Activated naive CD4-positive, alpha-beta T cell treated with anti-CD3 and anti-CD28 coated beads, Interleukin-2, amount 10 ng/mL, durations not matched to agents 7 days and 5 days (primary cell): ENCODE measurements at places on chromosomes 11 and 22.

DNA sequence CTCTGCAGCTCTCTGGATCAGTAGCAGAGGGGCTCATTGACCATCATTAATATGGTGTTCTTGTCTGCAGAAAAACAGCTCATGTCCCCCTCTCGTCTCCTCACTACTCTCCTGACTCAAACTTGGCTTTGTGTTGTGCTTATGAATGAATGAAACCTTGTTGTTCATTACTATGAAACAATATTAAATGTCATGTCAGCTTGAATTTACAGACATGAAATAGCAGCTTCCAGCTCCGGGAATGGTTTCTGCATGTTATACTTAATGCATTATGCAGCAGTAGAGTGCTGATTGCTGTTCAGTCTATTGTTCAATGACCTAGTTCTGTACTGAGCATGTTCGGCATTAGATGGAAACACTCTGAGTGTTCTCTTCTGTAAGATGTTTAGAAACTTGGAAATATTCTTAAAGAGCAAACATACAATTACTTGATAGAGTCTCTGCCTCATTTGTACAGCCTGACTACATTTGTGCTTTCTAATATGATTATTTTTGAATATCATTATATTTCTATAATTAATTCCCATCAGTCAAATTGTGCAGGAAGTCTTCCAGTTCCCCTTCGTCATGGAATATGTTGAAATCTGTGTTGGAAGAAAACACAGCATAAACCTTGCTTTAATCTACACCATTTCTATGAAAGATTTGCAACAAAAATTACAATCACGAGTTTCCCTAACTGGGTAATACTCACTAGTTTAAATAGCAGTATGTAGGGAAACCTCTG lies 340.4 kb downstream of the SOX6 start:
- no peaks in the 10 kb centered on the region for H3K36me3 ChIP-seq
- DNase-seq, result no peak
- no peak overlapping the region for H3K27ac ChIP-seq
- no peaks in the 10 kb centered on the region for H3K27me3 ChIP-seq

- H3K27ac ChIP-seq, result no peak overlapping the region
- H3K4me1 ChIP-seq, result peaks cover 20% of the 10 kb centered on the region
- H3K27me3 ChIP-seq, result no peaks in the 10 kb centered on the region
These were observed 11.0 kb upstream of the MOB2 start for GRCh38 chr11:1497600-1497999.

- H3K4me3 ChIP-seq, result no peak overlapping the region
- no peak overlapping the region for H3K27ac ChIP-seq
- DNase-seq, result no peak
- no peaks in the 10 kb centered on the region for H3K4me1 ChIP-seq
These were observed 517.4 kb downstream of the BUD13 start for GRCh38 chr11:116255321-116255953.

DNA sequence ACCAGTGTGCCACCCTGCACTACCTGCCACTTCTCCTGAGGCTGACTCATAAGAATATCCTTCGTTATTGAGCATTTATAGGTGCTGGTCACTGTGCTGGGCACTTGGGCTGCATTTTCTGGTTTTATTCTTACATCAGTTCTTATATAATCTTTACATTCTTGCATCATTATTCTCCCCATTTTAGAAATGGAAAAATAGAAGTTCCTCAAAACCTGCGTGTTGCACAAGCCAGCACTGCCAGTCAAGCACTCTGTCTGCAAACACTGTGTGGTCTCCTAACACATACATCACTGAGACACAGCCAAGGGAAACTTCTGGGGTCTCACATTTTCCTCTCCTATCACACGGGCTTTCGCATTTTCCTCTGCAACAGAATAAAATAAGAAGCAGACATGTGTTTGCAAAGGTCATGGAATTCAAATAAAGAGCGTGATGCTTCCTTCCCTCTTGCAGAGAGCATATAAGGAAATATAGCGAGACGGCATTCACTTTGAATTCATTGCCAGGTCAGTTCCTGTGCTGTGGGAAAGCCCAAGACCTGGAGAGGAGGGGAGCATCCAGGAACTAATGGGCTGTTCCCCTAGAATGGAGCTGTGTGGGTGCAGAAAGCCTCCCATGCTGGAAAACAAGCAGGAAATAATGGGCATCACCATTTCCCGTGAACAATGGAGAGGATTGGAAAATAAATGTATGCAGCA lies 73.9 kb upstream of the SEZ6L start:
- no peaks in the 10 kb centered on the region for H3K4me1 ChIP-seq
- DNase-seq, result no peak
- no peaks in the 10 kb centered on the region for H3K36me3 ChIP-seq

GRCh38 chr22:43343262-43343669 lies at the start of gene SCUBE1:
TSS of gene SCUBE1 (minus strand) at chr22:43343372. CDS start at chr22:43343261, 111 bp downstream.
- H3K36me3 ChIP-seq, result no peaks in the 10 kb centered on the region
- H3K27me3 ChIP-seq, result peaks cover 76% of the 10 kb centered on the region
- H3K27ac ChIP-seq, result no peak within 1 kb of the TSS
- peaks cover 19% of the 10 kb centered on the region for H3K4me1 ChIP-seq
- DNase-seq, result peak; percentile 61
- H3K4me3 ChIP-seq, result no peak within 1 kb of the TSS

GRCh38 chr11:118696673-118697226 lies 17.3 kb upstream of the TREH start:
- no peak for DNase-seq
- peaks cover 42% of the 10 kb centered on the region for H3K4me1 ChIP-seq
- no peak overlapping the region for H3K27ac ChIP-seq
- peaks cover 22% of the 10 kb centered on the region for H3K27me3 ChIP-seq
- H3K36me3 ChIP-seq, result peaks cover 7% of the 10 kb centered on the region
- no peak overlapping the region for H3K4me3 ChIP-seq

DNA sequence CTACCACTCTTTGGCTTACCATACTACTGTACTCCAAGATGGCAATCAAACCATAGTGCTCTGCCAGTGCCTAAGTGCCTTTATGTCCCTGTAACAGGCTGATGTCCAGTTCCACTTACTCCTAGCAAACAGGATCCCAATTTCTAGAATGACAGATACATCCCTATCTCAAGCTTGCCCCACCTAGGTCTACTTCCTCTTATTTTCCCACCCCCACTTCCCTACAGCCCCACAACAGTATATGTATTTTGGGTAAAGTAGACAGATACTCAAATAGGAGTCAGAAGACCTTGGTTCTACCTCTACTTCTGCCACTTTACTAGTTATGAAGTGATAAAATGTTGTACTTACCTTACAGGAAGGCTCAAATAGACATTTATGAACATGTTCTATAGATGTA lies 24.1 kb downstream of the SIK3 start:
- DNase-seq, result no peak
- peaks cover 45% of the 10 kb centered on the region for H3K4me1 ChIP-seq
- no peak overlapping the region for H3K27ac ChIP-seq
- H3K4me3 ChIP-seq, result no peak overlapping the region
- peaks cover 7% of the 10 kb centered on the region for H3K36me3 ChIP-seq

GRCh38 chr11:24421766-24422165 lies 75.1 kb upstream of the LUZP2 start:
- H3K27ac ChIP-seq, result no peak overlapping the region
- H3K4me1 ChIP-seq, result no peaks in the 10 kb centered on the region
- H3K27me3 ChIP-seq, result no peaks in the 10 kb centered on the region
- H3K36me3 ChIP-seq, result no peaks in the 10 kb centered on the region

DNA sequence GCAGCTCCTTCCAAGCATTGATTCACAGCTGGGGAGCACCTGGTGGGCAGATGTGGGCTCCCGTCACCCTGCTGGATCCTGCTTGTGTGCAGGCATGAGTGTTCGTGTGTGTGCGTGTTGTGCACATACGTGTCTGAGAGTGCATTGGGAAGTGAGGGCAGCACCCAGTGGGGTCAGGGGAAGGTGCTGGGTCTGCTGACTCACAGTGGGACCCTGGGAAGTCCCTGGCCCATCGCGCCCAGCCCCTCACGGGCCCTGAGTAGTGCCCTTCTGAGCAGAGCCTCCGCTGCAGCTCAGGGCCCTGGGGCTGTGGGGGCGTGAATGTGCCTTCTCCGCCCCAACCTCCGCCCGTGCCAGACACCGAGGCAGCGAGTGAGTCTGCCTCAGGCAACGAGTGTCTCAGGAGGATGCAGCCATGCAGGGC lies 36.8 kb downstream of the WNT11 start:
- no peak overlapping the region for H3K4me3 ChIP-seq
- H3K36me3 ChIP-seq, result no peaks in the 10 kb centered on the region
- DNase-seq, result no peak
- H3K27me3 ChIP-seq, result no peaks in the 10 kb centered on the region
- peaks cover 3% of the 10 kb centered on the region for H3K4me1 ChIP-seq

- peaks cover 31% of the 10 kb centered on the region for H3K4me1 ChIP-seq
- H3K27ac ChIP-seq, result peak overlapping the region; percentile 72
- H3K27me3 ChIP-seq, result peaks cover 14% of the 10 kb centered on the region
- no peak overlapping the region for H3K4me3 ChIP-seq
These were observed 2.9 kb upstream of the ARFGAP2 start for GRCh38 chr11:47179655-47179991.

- no peak for DNase-seq
- no peaks in the 10 kb centered on the region for H3K36me3 ChIP-seq
- peaks cover 15% of the 10 kb centered on the region for H3K4me1 ChIP-seq
- H3K4me3 ChIP-seq, result no peak overlapping the region
- no peak overlapping the region for H3K27ac ChIP-seq
These were observed 5.6 kb downstream of the LIPT2 start for GRCh38 chr11:74487875-74488274.

DNA sequence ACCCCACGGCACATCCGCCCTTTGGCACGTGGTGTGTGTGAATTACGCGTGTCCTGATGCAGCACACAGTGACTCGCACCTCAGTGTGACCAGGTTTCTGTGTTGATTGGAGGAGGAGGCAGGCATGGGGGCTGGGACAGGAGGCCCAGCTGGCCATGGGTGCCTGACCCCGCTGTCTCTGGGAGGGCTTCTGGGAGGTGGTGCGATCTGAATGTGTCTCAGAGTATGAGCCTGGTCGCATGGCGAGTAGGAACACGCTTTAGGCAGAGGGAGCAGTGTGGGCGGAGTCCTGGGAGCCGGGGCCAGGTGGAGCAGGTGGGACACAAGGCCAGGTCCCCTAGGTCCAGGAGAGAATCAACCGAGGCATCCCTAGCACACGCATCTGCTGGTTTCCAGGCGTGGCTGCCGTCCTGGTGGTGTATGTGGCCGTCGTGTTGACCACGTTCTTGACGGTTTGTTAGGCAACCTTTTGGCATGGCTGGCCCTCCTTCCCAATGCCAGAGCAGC lies 5.7 kb downstream of the GRAMD4 start:
- H3K4me3 ChIP-seq, result no peak overlapping the region
- no peaks in the 10 kb centered on the region for H3K27me3 ChIP-seq
- no peak overlapping the region for H3K27ac ChIP-seq

- DNase-seq, result peak; percentile 69
- peaks cover 38% of the 10 kb centered on the region for H3K27me3 ChIP-seq
- peaks cover 57% of the 10 kb centered on the region for H3K4me1 ChIP-seq
- peaks cover 6% of the 10 kb centered on the region for H3K36me3 ChIP-seq
These were observed 2.7 kb upstream of the GAB2 start for GRCh38 chr11:78420255-78420764.

GRCh38 chr22:39498368-39498767 lies 3.7 kb upstream of the MIEF1 start:
- no peak overlapping the region for H3K27ac ChIP-seq
- H3K4me1 ChIP-seq, result peaks cover 35% of the 10 kb centered on the region
- DNase-seq, result no peak
- H3K27me3 ChIP-seq, result peaks cover 25% of the 10 kb centered on the region
- H3K4me3 ChIP-seq, result no peak overlapping the region
- peaks cover 2% of the 10 kb centered on the region for H3K36me3 ChIP-seq

- DNase-seq, result no peak
- no peaks in the 10 kb centered on the region for H3K4me1 ChIP-seq
- no peak overlapping the region for H3K4me3 ChIP-seq
- no peaks in the 10 kb centered on the region for H3K27me3 ChIP-seq
These were observed 272.9 kb downstream of the SWAP70 start for GRCh38 chr11:9936754-9937153.

DNA sequence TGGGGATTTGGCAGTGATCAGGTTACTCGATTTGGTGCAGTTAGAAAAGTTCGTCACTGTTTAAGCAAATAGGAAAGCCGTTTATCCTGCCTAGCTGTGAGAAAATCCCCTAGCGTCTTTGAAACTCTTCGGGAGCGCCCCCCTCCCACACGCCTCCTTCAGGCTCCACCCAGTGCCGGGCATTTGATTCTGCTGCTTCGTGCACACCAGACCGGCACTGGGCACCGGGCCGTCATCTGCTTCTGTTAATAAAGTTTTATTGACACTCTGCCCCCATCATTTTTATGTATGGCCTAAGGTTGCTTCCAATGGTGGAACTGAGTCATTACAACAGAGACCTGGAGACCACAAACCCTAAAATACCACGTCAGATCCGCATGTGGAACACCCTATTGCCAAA lies 50.9 kb downstream of the IGF2 start:
- H3K4me1 ChIP-seq, result peaks cover 5% of the 10 kb centered on the region
- no peaks in the 10 kb centered on the region for H3K36me3 ChIP-seq
- DNase-seq, result no peak

- H3K27me3 ChIP-seq, result peaks cover 17% of the 10 kb centered on the region
- H3K4me1 ChIP-seq, result peaks cover 75% of the 10 kb centered on the region
These were observed at the start of gene AMPD3 for GRCh38 chr11:10454878-10455631. TSS of gene AMPD3 (plus strand) at chr11:10455264. CDS start at chr11:10461520, 6,256 bp downstream.

GRCh38 chr11:117606211-117606610 lies 190.8 kb downstream of the DSCAML1 start:
- H3K36me3 ChIP-seq, result no peaks in the 10 kb centered on the region
- H3K4me1 ChIP-seq, result peaks cover 15% of the 10 kb centered on the region

DNA sequence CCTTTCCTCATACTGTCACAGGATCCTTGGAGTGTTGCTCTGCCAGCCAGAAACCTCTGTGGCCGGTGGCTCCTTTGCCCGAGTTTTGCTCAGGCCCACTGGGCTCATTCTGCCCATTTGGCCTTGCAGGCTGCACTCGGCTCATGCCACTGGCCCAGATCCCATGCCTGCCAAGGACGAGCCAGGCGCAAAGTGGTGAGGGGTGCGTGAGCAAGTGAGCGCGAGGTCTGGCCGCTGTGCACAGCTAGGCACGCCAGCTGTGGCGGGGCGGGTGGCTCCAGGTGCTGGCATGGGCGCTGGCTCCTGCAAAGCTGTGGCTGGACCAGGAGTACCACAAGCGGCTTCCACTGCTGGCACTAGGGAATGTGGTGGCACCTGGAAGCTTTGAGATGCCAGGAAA lies 2.8 kb upstream of the RNF141 start:
- H3K27ac ChIP-seq, result no peak overlapping the region
- peaks cover 21% of the 10 kb centered on the region for H3K27me3 ChIP-seq
- no peaks in the 10 kb centered on the region for H3K36me3 ChIP-seq
- DNase-seq, result no peak
- peaks cover 14% of the 10 kb centered on the region for H3K4me1 ChIP-seq
- no peak overlapping the region for H3K4me3 ChIP-seq

DNA sequence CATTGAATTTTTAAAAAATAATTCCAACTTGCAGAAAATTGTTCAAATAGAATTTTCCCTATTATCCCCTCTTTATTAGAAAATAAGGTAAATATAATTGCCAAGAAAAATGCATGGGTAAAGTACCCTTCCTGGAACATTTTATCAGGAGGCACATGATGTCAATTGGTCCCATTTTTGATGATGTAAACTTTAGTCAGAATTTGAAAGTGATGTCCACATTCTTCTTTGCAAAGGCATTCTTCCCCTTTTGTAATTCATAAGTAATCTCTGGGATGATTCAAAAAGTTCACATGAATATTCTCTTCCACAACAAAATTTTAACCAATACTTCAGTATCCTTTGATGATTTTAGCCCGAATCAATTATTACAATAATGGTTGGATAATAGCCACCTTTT lies 86.9 kb upstream of the ANO3 start:
- no peak overlapping the region for H3K4me3 ChIP-seq
- no peaks in the 10 kb centered on the region for H3K36me3 ChIP-seq

GRCh38 chr11:117199916-117200812 lies 994 bp downstream of the TAGLN start:
- H3K27ac ChIP-seq, result peak overlapping the region; percentile 15
- H3K36me3 ChIP-seq, result peaks cover 17% of the 10 kb centered on the region
- H3K27me3 ChIP-seq, result no peaks in the 10 kb centered on the region
- DNase-seq, result no peak
- peaks cover 1% of the 10 kb centered on the region for H3K4me1 ChIP-seq
